ENCODE measurements at places on chromosomes 5 and 9.
A peak's percentile ranks its signal among the peaks of the same experiment; 100 is the strongest.

- no peak for DNase-seq
Observed at GRCh38 chr5:117133198-117133597, 558.6 kb upstream of the SEMA6A start.

GRCh38 chr5:34618371-34619065 is 37.6 kb upstream of the RAI14 start:
- DNase-seq, result no peak

- no peak for DNase-seq
Observed at GRCh38 chr5:96260009-96260408, 173.0 kb downstream of the PCSK1 start.

GRCh38 chr9:99936947-99937587 is 30.6 kb downstream of the STX17 start:
- no peak for DNase-seq

DNA sequence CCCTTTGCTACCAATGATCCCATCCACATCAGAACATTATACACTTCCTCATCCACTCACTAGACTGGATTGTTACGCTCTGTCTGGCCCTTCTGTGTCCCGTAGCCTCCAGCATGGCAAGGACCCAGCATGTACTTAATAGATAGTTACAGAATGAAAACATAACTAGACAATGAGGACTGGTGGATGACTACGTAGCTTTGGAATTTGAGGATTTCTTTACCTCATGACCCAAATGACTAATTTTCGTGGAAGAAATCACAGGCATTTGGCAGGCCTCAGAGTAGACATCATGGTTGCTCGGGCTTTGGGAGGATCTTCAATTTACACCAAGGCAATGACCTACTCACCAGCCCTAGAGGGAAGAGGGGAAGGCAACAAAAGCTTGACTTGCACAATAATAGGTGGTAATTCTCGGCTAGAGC is 299.8 kb downstream of the TLE1 start:
- DNase-seq, result no peak

GRCh38 chr5:96984506-96985192 is 48.8 kb downstream of the LNPEP start:
- DNase-seq, result no peak

GRCh38 chr5:172506921-172507320 is 52.6 kb upstream of the SH3PXD2B start:
- DNase-seq, result no peak

GRCh38 chr9:71758277-71758676 is 10.0 kb downstream of the CEMIP2 start:
- DNase-seq, result no peak

- peak; percentile 11 for DNase-seq
Observed at GRCh38 chr9:130198501-130199179, 26.4 kb downstream of the NCS1 start.

GRCh38 chr5:63960646-63961045 is 1.6 kb downstream of the HTR1A start:
- DNase-seq, result no peak

DNA sequence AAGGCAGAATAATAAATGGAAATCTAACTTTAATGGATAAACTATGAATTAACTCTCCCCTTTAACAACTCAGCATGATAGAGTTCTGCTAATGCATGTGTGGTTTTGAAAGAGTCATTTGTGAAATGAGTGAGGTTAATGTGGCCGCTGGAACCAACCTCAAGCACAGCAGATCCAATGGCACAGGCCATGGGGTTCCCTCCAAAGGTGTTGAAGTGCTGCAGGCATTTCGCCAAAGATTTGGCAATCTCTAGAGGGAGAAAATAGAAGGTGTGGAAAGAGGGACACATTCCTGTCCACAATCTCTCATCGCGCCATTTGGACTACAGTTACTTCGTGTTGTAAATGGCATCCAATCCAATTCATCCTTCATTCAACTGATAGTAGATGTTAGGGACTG is 35.0 kb downstream of the AGXT2 start:
- DNase-seq, result no peak

DNA sequence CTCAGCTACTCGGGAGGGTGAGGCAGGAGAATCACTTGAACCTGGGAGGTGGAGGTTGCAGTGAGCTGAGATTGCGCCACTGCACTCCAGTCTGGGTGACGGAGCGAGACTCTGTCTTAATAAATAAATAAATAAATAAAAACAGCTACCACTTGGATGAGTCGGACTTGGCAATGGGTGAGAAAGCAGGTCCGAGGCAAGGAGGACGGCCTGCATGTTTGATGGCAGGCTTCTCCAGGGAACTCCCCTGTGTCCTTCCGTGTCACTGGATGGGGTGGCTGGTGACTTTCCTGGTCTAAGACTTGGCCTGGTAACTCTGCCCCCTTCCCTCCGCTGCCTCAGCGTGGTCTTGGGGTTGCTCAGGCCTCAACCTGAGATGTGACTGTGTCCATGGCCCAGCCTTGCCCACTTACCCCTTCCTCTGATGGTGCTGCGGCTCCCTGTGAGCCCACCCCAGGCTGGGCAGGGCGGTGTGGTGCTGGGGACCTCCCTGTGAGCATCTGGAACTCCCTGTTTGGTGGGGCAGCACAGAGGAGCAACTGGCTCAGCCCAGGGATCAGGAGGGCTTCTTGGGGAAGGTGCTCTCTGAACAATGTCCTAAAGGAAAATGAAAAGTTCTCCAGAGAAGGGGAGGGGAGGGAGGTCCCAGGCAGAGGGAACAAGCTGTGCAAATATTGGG is 62.5 kb upstream of the PSD2 start:
- no peak for DNase-seq
